ENCODE measurements at places on chromosomes 3 and 15.

DNA sequence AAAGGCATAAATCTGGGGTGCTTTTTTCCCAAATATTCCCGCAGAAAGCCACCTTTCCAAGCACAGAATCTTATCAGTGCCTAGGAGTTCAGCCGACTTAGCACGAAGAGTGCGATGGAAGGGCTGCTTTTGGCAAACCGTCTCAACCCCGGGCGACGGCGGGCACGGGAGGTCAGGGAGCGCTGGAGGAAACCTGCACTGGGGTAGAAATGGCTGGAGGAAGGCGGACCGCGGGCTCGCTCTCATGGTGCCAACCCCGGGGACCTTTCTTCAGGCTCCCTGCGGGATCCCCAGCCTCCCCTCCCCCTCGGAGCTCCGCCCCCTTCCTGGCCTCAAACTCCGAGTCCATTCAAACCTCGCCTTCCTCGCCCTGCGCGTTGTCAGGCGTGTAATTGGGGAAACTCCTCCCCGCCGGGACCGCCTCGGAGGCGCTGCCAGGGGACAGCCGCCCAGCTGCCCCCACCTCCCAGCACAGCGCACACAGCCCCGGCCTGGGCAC lies at the start of gene GABRG3:
GABRG3 (plus strand) TSS at position 470 of the 499 bp plus-strand sequence.
- H3K4me3 ChIP-seq, result no peak within 1 kb of the TSS
- peaks cover 11% of the 10 kb centered on the region for H3K27me3 ChIP-seq
- H3K4me1 ChIP-seq, result no peaks in the 10 kb centered on the region
- DNase-seq, result no peak
- no peak within 1 kb of the TSS for H3K27ac ChIP-seq

DNA sequence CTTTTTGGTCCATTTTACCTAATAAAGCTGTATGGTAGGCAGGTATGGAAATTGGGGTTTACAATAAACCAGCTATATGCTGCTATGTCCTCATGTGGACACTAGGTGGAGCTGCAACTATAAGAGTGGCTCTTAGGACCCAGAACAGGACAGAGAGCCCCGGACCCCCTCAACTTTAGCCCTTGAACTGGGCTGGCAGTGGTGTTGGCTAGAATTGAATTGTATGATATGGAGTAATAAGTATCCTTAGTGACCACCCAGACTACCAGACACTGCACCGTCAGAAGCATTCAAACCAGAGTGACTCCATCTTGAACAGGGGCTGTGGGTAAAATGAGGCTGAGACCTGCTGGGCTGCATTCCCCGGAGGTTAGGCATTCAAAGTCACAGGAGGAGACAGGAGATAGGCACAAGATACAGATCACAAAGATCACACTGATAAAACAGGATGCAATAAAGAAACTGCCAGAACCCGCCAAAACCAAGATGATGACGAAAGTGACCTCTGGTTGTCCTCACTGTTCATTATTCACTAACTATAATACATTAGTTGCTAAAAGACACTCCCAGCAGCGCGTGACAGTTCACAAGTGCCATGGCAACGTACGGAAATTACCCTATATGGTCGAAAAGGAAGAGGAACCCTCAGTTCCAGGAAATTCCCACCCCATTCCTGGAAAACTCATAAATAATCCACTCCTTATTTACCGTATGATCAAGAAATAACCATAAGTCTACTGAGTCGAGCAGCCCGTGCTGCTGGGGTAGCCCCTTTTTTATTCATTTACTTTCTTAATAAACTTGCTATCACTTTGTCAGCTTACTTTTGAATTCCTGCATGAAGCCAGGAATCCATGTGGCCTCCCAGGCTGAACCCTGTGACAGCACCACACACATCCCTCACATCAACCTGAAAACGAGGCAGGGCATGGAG lies 68.7 kb upstream of the BLM start:
- H3K27ac ChIP-seq, result no peak overlapping the region
- H3K36me3 ChIP-seq, result peaks cover 5% of the 10 kb centered on the region
- no peaks in the 10 kb centered on the region for H3K27me3 ChIP-seq
- H3K4me1 ChIP-seq, result peaks cover 27% of the 10 kb centered on the region

DNA sequence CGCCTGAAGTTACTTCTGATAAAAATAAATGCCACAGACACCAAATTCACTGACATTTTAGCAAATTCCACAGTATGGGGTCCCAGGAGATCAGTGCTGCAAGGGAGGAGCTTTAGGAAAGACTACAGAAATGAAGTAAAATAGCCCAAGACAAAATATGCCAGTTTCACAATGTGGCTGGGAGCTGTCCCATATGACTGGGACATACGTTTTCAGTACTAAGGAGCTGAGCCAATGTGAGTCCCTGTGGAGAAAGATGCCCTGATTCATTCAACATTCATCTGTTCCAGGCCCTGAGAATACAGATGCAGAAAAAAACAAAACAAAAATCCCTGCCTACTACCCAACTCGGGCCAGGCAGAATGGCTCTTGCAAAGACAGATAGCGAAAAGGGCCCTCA lies 63.4 kb upstream of the FAM174B start:
- H3K27ac ChIP-seq, result no peak overlapping the region
- peaks cover 10% of the 10 kb centered on the region for H3K27me3 ChIP-seq
- no peak for DNase-seq
- no peaks in the 10 kb centered on the region for H3K36me3 ChIP-seq
- no peak overlapping the region for H3K4me3 ChIP-seq

- no peaks in the 10 kb centered on the region for H3K27me3 ChIP-seq
- DNase-seq, result no peak
- H3K4me1 ChIP-seq, result peaks cover 69% of the 10 kb centered on the region
These were observed 12.3 kb downstream of the PLEKHO2 start for GRCh38 chr15:64854041-64854440.

DNA sequence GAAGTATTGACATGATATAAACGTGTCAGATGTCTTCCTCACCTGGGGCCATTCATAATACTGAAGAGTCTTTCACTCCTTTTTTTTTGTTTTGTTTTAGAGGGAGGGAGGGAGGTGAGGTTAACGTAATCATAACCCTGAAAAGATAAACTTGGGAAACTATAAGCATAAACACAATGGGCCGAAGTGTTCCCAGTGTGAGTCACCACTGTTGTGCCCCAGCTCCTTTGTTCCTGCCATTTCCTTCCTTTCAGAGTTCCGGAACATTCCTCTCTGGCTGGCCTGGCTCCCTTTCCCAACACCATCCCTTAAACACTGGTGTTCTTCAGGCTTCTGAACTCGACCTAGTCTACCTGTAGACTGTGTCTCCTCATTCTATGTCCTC lies 18.6 kb downstream of the PLD1 start:
- H3K27me3 ChIP-seq, result no peaks in the 10 kb centered on the region
- H3K4me3 ChIP-seq, result no peak overlapping the region
- H3K36me3 ChIP-seq, result no peaks in the 10 kb centered on the region
- no peaks in the 10 kb centered on the region for H3K4me1 ChIP-seq
- no peak for DNase-seq

DNA sequence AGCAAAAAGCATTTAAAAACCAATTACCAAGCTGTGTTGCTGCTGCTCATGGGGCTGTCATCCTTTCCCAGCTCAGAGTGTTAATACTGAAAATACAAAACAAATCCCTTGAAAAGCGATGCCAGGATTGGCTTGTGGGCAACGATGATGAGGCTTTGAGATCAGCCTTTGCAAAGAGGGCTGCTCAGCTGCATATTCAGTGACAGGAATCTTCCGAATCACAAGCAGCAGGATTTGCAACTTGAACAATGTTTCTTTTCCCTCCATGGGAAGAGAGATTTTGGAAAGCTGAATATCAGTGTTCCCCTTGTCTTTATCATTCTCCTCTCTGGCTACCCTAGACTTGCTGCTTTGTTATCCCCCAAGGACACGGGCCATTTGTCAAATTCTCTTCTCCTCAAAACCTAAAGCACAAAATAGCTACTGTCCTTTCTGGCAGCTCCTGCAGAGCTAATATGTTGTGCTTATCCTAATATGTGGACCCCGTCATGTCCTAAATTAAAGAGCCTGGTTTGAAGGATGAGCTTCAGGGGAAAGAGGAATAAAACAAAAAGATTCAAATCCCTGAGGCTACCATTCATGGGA lies 375.8 kb downstream of the GAP43 start:
- no peaks in the 10 kb centered on the region for H3K4me1 ChIP-seq
- H3K27me3 ChIP-seq, result no peaks in the 10 kb centered on the region
- H3K4me3 ChIP-seq, result no peak overlapping the region
- no peak overlapping the region for H3K27ac ChIP-seq
- DNase-seq, result no peak

All from CD4-positive, alpha-beta T cell (primary cell).